A375 (cell line): ENCODE measurements at places on chromosomes 7 and 10. TPM values are rescaled to one million over a fixed set of nuclear protein-coding genes. Genes with fewer than 3 reads are reported as not detected.

Gene ASAH2
- 4.0 and 4.9 TPM in 2 replicates for total RNA-seq

Gene COL13A1
- total RNA-seq = 59.4 and 61.0 TPM in 2 replicates

Gene ERVW-1
- not detected in 2 replicates for total RNA-seq

Gene SPDYE9
- total RNA-seq = not detected in 2 replicates

Gene ACSM6
- not detected in 2 replicates for total RNA-seq

Gene MKRN1
- 86.6 and 104 TPM in 2 replicates for total RNA-seq

Gene SORBS1
- total RNA-seq = 3.1 and 4.6 TPM in 2 replicates

Gene HDAC9
- total RNA-seq = 11.6 and 12.9 TPM in 2 replicates
